ENCODE measurements at places on chromosomes 4 and X.

GRCh38 chr4:111923786-111924185 is 221.5 kb upstream of the FAM241A start:
- DNase-seq, result no peak

DNA sequence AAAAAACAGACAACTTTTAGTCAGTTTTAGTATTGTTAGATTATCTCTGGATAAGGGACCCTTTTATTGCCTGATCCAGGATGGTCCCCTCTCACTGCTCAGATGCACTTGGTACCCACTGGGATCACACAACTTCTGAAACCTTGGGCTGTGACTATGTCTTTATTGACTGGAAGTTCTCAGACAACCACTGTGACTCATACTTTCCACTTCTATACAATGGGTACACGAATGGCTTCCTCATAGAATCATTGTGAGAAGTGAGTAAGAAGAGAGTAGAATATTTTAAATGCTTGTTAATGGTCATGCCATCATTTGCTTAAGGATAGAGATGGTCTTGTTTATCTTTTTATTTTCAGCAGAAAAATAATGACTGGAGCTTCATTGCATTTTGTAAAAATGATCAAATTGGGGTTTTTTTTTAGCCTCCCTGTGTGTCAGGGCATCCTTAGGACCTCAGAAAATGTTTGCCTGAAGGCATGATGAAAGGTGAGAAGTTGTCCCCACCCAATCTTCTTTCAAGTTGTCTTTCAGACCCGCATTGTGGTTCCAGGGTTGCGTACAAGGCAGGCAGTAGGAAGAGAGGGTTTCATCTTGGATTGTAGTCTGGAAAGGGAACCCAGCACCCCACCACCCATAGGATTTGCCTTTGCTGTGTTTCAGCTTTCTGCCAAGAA is 115.1 kb downstream of the CPEB2 start:
- DNase-seq, result no peak

- no peak for DNase-seq
Measured at GRCh38 chr4:123110147-123110546, 187.8 kb upstream of the NUDT6 start.

GRCh38 chr4:62360156-62360545 is 1160.0 kb downstream of the ADGRL3 start:
- DNase-seq, result no peak

DNA sequence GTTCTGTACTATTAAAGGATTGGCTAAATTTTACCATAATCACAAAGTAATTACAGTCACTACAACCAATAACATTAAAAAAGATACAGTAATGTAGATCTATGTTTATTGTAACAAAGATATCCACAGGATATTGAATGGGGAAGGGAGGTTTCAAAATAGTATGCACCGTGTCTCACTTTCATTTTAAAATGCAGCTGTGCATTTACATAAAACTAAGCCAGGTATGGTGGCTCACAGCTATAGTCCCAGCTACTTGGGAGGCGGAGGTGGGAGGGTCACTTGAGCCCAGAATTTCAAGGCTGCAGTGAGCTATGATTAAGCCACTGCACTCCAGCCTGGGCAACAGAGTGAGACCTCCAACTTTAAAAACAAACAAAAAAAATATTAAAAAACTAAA is 8.5 kb downstream of the SRP72 start:
- no peak for DNase-seq

DNA sequence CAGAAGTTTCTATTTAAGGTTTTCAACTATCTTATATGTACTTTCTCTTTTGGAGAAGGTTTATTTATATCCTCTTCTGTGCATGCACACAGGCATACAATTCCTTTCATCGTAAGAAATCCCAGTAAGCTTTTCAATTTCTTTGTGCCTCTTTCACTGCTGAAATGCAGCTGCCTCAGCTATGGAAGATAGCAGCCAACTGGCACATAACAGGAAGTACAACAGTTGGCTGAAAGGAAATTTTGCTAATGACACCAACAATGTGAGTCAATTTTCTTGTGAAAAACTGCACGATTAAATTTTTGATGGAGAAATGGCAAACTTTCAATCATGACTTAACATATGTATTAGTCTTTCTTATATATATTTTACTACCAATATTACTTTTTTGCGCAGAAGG is 74.5 kb upstream of the PAQR3 start:
- no peak for DNase-seq

DNA sequence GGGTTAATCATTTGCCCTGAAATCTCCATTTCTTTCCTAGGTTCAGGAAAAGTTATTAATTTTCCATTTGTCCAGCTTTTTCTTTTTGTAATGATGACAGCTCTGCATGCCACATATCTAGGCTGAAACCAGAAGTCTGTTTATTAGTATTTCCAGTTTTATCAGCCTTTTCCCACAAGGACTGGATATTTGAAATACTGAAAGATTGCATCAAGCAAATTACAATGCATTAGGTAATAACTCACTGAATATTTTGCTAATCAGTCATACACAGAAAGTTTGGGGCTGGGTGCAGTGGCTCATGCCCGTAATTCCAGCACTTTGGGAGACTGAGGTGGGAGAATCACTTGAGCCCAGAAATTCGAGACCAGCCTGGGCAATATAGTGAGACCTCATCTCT is 21.5 kb downstream of the SLC9A7 start:
- no peak for DNase-seq

- DNase-seq, result no peak
Measured at GRCh38 chrX:17741123-17741511, 3.8 kb downstream of the SCML1 start.

- no peak for DNase-seq
Measured at GRCh38 chr4:42703813-42704212, 46.9 kb upstream of the ATP8A1 start.

- DNase-seq, result no peak
Measured at GRCh38 chr4:129350834-129351721, 255.1 kb downstream of the C4orf33 start.

DNA sequence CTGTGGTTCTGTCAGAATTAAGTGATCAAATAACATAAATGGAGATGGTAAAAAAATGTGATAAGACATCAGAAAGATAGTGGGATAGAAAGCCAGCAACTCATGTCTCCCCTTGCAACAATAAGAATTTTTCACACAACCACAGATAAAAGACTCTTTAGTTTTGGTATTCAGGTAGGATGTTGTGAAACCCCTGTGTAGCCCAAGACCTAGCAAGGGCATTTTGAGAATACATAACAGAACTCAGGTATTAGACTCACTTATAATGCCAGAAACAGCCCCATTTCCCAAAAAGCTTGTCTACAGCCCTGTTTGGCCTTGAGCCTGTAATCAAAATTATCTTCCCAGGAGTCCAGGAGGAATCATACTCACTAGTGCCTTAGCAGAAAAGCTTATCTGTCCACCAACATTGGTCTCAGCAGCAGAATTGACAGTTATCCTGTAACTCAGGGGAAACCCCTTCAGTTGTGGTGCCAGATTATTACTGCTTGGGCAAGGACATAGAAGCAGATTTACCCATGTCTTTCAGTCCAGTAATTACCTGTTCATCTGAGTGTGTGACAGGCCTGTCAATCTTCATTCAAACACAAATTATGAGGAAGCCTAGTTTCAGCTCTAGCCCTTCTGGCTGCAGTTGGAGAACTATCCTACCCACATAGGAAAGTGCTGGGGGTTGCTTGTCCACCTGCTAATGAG is 41.0 kb upstream of the UGT2B17 start:
- no peak for DNase-seq

GRCh38 chr4:1655676-1656075 is 28.4 kb downstream of the FAM53A start:
- DNase-seq, result no peak

DNA sequence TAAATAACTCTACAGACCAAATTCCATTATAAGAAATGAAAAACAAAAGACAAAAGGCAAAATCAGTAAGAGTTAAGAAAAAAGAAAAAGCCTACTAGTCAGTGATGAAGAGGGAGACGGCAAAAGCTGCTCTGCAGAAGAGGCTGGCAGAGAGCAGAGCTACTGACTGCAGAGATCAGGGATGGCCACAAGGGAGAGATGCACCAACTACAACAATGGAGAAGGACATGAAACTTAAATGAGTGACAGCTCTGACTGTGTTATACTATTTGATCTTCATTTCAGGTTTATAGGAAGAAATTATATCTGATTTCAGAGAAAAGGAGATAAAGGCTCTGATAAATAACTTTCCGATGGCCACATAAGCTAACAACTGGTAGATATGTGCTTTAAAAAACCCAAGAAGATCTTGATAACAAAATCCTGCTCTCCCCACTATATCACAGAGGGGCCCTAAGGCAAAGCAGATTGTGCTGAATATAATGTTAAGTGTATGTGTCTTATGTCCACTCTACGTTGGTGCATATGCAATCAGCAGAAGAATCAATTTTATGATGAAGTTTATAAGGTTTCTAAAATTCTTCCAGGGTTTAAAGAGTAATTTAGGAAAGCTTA is 58.4 kb upstream of the COX18 start:
- no peak for DNase-seq

- DNase-seq, result no peak
Measured at GRCh38 chrX:131046596-131046995, 11.6 kb upstream of the ARHGAP36 start.

- no peak for DNase-seq
Measured at GRCh38 chrX:45986971-45987370, 558.2 kb downstream of the ZNF674 start.

- no peak for DNase-seq
Measured at GRCh38 chrX:86714441-86714840, 566.2 kb downstream of the DACH2 start.

- DNase-seq, result no peak
Measured at GRCh38 chr4:141891260-141892120, 255.1 kb downstream of the IL15 start.

GRCh38 chr4:7206911-7207567 is 14.7 kb downstream of the SORCS2 start:
- DNase-seq, result no peak

- DNase-seq, result no peak
Measured at GRCh38 chr4:48180234-48180633, 46.2 kb upstream of the TXK start.

Measured in type B pancreatic cell (in vitro differentiated cells).